Skin of body (tissue), 3 donors: ENCODE measurements at places on chromosomes 1 and 21. TPM values are rescaled to one million over a fixed set of nuclear protein-coding genes. Genes with fewer than 3 reads are reported as not detected.

Gene PADI2
- total RNA-seq = 11.8 TPM

Gene HUNK
- total RNA-seq = 5.5 TPM

Gene FHAD1
- 1.4 TPM for total RNA-seq

Gene CFHR1
- 0.59 TPM for total RNA-seq

Gene DTL
- total RNA-seq = 11.4 TPM

Gene MTARC2
- total RNA-seq = 8.2 TPM

DNA sequence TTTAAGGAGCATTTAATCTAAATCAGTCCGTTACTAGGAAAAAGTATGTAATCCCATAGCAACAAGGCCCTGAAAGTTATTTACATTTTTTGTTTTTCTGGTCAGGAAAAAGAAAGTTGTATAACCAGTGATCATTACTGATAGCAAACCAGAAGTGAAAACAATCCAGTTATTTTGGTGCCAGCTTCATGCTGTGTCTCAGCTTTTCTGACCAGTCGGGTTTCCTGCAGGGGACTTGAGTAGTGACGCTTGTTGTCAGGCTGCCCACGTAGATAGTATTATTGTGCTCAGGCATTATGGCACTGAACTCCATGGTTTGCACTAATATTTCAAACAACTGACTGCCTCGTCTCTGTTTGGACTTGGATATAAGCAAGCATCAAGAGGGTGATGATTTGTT lies 55.2 kb downstream of the SASS6 start:
- no peak for DNase-seq

GRCh38 chr1:16173447-16174260 lies 17.8 kb upstream of the EPHA2 start:
- no peak for DNase-seq

GRCh38 chr1:66732407-66733166 lies 19.7 kb upstream of the DYNLT5 start:
- DNase-seq = no peak

- DNase-seq = no peak
These were observed 486.3 kb downstream of the NPHP4 start for GRCh38 chr1:5505944-5506343.

- DNase-seq = no peak
These were observed 212.4 kb upstream of the USP24 start for GRCh38 chr1:55427606-55428005.

GRCh38 chr21:38806153-38806941 lies 618 bp downstream of the ETS2 start:
- no peak for DNase-seq

DNA sequence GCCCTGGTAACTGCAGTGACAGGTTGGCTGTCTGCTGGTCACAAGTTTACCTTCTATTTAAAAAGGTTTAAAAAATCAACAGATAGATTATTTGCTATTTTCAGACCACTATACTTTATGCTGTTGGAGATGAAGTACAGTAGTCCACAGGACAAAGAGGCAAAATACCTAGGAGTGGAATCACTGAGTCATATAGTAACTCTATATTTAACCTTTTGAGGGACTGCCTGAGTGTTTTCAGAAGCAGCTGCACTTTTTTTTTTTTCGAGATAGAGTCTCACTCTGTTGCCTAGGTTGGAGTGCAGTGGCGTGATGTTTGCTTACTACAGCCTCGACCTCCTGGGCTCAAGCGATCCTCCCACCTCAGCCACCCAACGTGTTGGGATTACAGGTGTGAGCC lies 11.7 kb downstream of the CNIH4 start:
- DNase-seq = no peak

- no peak for DNase-seq
These were observed 501.7 kb downstream of the NEGR1 start for GRCh38 chr1:71780681-71781080.

- peak; percentile 19 for DNase-seq
These were observed 133.1 kb upstream of the PTBP2 start for GRCh38 chr1:96588416-96588995.

- DNase-seq = no peak
These were observed 60.3 kb upstream of the C1orf87 start for GRCh38 chr1:60133848-60134247.

DNA sequence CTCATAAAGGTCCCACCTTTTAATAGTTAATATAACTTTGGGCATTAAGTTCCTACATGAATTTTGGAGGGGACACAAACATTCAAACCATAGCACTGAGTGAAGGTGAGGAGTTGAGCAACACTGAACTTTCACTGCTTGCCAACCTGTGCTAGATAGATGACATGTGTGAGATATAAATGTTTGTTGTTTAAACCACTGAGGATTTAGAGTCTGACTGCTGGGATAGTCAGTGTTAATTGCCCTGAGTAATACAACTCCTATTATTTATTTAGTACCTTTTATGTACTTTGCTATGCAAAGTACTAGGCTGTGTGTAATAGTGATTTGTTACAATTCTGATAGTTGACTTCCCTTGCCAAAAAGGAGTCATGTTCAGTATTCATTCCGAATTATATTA lies 32.4 kb upstream of the SLC16A1 start:
- no peak for DNase-seq

GRCh38 chr1:83901547-83902155 lies 97.3 kb downstream of the TTLL7 start:
- DNase-seq = no peak

- DNase-seq = no peak
These were observed 36.9 kb downstream of the C2CD2 start for GRCh38 chr21:41916888-41917433.

DNA sequence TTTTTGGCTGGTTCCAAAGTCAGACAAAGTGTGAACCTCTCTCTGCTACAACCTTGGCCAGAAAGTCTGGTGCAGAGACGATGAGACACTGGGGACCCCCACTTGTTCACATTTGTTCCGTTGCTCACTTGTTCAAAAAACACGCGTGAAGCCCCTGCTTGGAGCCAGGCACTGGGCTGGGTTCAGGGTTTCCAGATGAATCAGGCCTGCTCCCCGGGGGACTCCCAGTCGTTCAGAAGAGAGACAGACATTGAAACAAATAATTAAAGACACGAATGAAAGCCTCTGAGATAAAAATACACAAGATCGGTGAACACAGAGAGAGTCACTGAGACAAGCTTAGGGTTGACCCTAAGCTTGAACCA lies 101.5 kb upstream of the RUNX3 start:
- no peak for DNase-seq

- no peak for DNase-seq
These were observed 473.1 kb downstream of the ADGRL2 start for GRCh38 chr1:82273816-82274215.

DNA sequence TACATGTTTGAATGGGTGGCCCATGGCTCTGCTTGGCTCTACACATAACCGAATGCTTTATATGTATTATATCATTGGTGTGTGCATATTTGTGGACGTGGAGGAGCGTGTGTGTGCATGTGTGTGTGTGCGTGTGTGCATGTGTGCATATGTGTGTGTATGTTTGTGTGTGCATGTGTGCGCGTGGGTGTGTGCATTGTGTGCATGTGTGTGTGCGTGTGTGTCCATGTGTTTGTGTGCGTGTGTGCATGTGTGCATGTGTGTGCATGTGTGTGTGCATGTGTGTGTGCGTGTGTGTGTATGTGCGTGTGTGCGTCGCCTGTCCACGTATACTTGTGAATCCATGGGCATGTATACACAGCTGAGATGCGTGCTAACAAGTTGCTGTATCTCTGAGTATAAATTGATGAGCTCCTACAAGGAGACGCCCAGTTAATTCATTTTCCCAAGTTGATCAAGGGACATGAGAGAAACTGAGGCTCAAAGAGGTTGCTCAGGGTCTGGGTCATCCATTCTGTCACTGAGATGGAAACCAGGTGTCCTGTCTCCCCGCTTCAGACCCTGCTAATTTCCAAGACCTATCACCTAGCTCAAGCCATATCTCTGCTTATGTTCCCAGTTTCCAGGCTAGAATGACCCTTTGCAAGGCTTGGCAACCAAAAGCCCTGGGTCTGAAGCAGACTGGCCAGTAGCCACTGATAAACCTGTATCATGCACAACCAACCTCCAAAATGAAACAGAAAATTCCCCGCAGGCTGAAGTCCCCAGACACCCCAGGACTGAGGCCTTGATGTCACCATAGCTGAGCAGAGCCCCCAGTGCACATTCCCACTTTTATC lies 2.8 kb upstream of the CTRC start:
- no peak for DNase-seq

DNA sequence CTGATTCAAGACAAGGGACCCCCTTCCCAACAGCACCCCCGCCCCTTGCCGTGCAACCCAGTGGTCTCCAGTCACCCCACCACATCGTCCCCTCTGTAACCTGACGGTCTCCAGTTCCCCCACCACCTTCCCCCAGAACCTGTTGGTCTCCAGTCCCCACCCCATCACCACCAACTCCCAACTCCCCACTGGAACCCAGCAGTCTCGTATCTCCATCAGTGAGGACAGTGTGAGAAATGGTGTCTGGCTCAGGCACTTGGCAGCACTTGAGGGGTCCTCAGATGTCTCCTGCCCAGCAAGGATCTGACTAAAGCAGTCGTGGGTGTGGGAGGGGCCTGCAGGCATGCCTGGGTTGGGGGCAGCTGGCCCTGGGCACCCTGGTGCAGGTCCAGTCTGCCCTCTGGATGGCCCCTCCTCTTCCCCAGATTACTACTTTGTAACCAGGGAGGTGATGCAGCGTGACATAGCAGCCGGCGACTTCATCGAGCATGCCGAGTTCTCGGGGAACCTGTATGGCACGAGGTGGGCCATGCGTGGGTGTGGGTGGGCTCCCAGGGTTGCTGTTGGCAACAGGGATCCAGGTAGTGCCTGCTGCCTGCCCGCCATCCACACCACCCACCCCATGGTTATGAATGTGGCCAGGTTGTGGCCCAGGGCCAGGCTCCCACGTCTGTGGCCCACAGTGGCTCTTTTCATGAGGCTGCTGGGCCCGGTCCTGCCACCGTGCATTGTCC lies 3.1 kb upstream of the GJC2 start:
- no peak for DNase-seq

DNA sequence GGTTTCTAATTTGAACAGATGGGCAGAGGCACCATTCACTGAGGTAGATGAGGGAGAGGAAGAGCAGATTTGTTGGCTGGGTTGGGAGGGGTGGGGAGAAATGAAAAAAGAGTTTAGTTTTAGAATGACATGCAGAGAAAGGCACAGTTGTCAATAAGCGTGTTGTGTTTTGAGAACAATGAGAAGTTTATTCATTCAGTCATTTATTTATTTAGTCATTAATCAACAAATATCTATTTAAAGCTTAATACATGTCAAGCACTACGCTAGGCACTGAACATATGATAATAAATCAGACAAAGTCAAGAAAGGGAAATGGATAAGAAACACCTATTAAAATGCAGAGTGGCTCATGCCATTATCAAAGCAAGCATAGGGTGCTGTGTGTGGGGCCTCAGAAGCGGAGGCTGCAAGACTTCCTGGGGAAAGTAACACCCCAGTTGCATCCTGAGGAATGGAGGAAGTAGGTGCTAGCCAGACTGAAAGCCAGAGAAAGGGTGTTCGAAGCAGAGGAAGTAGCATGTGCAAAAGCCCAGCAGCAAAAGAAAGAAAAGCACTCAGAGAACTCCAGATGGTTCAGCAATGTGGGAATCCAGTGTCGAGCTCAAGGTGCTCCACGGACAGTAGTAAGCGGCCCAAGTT lies 114.1 kb downstream of the RNF220 start:
- no peak for DNase-seq

- DNase-seq = no peak
These were observed 59.0 kb downstream of the ZBTB17 start for GRCh38 chr1:15916916-15917315.
